Activated CD8-positive, alpha-beta memory T cell treated with anti-CD3 and anti-CD28 coated beads, Interleukin-2, amount 50 U/mL, for 48 hours (primary cell): ENCODE measurements at places on chromosomes 1 and 21.

- DNase-seq: no peak
Measured at GRCh38 chr1:205669341-205670149, 10.8 kb downstream of the SLC45A3 start.

DNA sequence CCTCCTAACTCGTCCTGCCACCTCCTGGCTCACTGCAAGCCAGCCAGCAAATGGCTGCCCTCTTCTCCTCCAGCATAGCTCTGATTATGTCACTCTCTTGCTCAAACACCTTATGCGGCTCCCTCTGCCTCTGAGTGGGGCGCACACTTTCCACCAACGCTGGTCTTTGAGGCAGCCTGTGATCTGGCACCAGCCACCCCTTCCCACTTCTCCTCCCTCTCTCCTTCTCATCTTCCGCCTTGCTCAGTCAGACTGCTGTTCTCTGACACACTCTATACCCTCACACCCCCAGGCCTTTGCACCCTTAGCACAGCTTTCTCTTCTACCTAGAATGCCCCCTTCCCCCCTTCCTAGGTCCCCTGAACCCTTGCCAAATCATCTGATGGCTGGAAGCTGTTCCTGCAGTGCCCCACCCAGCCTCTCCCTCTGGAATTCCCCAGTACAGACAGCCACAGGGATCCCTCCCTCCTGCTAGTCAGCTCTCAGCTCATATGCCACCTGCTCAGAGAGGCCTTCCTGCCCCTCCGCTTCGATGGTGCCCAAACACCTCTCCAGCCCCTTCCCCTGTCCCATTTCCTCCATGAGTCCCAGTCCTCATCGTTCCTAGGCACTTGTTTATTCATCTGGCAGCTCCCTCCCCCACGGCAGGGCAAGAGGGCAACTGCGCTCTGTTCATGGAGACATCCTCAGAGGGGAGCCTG lies 21.7 kb upstream of the PEF1 start:
- no peak for DNase-seq

GRCh38 chr21:22925032-22925431 lies 1926.8 kb downstream of the NCAM2 start:
- no peak for DNase-seq

DNA sequence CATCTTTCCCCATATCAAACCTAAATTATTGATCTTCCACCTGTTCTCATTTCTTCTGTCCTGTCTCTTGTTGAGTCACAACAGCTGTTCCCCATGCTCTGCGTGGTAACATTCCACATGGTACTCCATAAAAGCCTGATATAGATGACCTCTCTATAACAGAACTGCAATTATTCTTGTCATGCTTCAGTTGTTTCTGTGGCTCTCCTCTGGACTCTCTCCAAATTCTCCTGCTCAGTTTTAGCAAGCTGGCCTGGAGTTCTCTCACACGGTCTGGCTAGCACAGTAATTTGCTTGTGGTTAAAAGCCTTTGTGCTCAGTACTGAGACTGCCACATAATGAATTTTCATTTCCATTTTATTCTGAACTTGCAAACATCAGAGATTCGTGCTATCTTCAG lies 10.6 kb upstream of the LRRC39 start:
- no peak for DNase-seq

DNA sequence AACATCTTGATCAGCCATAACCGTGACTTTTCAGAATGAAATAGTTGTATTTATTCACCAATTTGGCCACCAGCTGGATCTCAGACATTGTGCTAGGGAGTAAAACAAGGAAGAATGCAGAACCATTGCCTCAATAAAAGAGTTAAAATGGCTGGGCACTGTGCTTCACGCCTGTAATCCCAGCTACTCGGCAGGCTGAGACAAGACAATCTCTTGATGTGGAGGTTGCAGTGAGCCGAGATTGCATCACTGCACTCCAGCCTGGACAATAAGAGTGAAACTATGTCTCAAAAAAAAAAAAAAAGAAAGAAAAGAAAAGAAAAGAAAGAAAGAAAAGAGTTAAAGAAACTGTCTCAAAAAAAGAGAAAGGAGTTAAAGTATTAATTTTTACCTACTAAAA lies 199.5 kb downstream of the TPR start:
- DNase-seq: no peak

DNA sequence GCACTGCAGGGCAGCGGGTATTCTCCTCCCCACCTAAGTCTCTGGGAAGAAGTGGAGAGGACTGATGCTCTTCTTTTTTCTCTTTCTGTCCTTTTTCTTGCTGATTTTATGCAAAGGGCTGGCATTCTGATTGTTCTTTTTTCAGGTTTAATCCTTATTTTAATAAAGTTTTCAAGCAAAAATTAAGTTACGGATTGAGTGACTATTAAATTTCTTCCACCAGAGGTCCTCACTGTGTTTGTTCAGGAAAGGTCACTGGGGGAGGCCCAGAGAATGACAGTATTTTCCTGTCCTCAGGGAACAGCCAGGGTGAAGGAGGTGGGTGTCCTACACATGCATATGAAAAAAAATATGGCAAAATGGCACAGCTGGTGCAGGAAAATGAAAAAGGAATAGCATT lies 4.4 kb upstream of the ELF3 start:
- DNase-seq: no peak

GRCh38 chr1:221972276-221973235 lies 230.7 kb upstream of the DUSP10 start:
- DNase-seq: no peak

- DNase-seq: no peak
Measured at GRCh38 chr1:86502721-86503405, 34.1 kb downstream of the CLCA1 start.

- DNase-seq: no peak
Measured at GRCh38 chr1:166040202-166040997, 126.4 kb downstream of the FAM78B start.

DNA sequence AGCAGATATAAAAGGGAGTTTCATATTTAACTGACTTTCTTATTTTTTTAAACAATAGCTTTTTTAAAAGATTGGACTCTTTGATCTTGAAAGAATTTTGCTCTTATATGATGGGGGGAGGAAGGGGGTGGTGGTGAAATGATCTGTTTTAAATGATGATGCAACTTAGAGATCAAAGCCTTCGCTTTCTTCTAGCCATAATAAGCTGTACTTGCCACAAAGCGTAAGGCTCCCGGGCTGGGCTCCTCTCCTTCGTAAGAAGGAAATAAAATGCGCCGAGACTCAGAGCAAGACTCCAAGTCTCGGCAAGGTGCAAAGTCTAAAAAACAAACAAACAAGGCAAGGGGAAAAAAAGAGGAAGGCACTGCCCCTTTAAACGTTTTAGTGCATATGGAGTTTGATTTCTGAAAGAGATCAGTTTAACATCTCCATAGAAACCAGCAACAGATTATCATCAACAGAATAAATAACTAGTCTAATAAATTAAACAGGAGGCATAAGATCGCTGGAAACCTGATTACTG lies 3.3 kb downstream of the CASZ1 start:
- DNase-seq: no peak

DNA sequence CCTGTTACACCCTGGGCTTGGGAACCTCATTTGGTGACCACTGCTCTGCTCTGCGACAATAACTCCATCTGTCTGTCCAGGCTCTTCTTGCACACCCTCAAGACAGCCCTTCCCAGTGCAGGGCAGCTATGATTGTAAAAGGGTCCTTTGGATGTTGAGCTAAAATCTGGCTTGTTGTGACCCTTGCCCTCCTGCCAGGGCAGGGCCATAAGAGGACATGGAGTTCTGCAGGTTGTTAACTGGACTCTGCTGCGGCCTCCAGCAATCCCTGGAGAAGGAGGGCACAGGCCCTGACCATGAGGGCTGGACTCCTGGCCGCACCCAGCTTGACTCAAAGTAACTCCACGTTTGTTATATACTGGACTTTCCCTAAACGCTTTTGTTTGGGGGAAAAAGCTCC lies 41.2 kb downstream of the DHCR24 start:
- peak; percentile 40 for DNase-seq

GRCh38 chr1:6007318-6008083 lies 15.3 kb upstream of the NPHP4 start:
- no peak for DNase-seq

GRCh38 chr1:44239961-44240371 lies 26.7 kb downstream of the DMAP1 start:
- no peak for DNase-seq

- no peak for DNase-seq
Measured at GRCh38 chr1:207404849-207405525, 49.1 kb upstream of the CR2 start.

GRCh38 chr1:172360511-172360910 lies 60.0 kb upstream of the C1orf105 start:
- no peak for DNase-seq

- DNase-seq: no peak
Measured at GRCh38 chr21:46114963-46115362, 17.1 kb downstream of the COL6A2 start.

GRCh38 chr1:198440842-198441241 lies 99.6 kb downstream of the ATP6V1G3 start:
- DNase-seq: no peak

DNA sequence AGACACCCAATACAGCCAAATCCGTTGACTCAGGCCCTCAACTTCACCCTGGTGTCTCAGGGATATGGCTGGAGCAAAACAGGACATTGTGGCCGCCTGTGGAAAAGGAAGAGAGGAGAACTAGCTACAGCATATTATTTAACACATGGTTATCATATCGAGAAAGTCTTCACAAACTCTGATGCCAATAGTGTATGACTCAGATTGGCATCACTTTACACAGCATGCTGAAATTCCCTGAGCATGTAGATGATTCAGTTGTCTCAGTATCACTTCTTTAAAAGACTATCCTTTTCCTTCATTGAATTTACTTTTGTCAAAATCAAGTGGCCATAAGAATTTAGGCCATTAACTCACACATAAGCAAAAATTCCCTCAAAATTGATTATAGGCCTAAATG lies 20.1 kb downstream of the HSD3B2 start:
- no peak for DNase-seq

DNA sequence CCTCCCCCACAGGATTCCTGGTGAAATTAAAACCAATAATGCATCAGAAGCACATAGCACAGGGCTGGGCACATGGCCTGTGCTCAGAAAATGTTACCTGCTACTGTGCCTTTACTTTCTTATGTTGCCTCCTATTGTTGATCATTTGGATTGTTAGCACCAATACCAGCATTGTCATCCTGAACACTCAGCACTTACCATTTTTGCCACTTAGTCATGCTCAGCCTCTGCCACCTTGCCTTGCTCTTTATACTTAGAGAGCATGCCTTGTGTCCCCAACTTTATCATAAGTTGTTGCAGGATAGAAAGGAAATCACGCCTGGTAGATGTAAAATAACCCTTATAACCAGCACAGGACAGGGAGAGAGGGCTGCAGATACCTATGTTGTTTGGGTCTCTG lies 361.0 kb upstream of the RUNX1 start:
- no peak for DNase-seq

DNA sequence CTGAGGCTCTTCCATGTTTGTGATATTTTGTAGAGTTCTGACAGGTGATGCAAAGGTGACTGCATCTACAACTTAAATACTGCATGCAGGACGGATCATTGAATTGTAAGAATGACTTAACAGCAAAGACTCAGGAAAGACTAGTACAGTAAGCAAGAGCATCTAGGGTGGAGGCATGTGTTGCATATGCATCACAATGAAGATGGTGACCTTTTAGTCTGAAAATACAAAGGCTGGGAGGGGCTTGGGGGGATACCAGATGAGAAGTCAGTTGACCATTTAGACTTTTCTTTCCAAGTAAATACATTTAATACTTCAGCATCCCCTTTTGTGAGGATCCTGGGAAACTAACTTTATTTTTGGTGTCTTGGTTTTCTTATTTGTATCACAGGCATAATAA lies 145.5 kb downstream of the NUF2 start:
- no peak for DNase-seq

- no peak for DNase-seq
Measured at GRCh38 chr1:241591736-241592135, 48.4 kb downstream of the CHML start.

- no peak for DNase-seq
Measured at GRCh38 chr21:36654324-36654723, 44.6 kb upstream of the SIM2 start.

GRCh38 chr1:59310549-59311250 lies 13.8 kb downstream of the FGGY start:
- DNase-seq: no peak

- no peak for DNase-seq
Measured at GRCh38 chr21:17455451-17455850, 57.4 kb upstream of the CXADR start.

DNA sequence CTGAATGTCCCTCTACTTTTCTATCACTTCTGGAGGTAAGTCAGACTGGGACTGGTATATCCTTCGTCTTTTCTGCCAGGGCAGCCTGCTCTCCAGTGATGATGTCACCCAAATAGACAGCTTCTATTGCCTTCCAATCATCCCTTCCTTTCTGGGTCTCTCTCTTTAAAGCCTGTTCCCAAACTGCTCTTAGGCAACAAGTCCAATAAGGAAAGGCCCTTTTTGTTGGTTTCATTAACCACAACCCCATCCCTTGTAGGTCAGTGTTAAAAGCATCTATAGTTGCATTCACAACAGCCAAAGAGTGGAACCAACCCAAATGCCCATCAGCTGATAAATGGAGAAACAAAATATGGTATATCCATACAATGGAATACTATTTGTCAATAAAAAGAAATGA lies 114.4 kb downstream of the CNIH3 start:
- no peak for DNase-seq

- DNase-seq: no peak
Measured at GRCh38 chr1:181319907-181320306, 163.4 kb upstream of the CACNA1E start.

- no peak for DNase-seq
Measured at GRCh38 chr1:86450847-86451246, 17.9 kb upstream of the CLCA1 start.

DNA sequence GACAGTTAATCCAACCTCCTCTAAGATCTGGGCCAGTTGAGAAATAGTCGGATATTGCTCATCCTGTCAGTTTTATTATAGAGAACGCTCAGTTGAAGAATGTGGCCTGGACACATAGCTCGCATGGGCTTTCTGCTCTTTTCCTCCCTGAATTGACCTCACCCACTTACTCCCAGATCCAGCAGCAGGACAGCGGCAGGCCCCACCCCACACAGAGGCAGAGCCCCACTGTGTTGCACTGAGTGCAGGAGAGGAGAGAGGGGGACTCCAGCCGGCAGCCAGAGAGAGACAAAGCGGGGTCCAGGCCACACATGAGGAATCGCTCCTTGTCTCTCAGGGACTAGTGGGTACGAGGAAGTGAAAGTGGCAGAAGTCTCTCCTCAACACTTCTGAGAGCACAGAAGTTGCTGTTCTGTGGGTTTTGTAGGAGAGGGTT lies 78.6 kb downstream of the LAMC1 start:
- DNase-seq: no peak

- DNase-seq: no peak
Measured at GRCh38 chr1:32339363-32339978, 3.4 kb upstream of the MARCKSL1 start.
